Activated naive CD8-positive, alpha-beta T cell treated with anti-CD3 and anti-CD28 coated beads for 36 hours (primary cell): ENCODE measurements at places on chromosomes 3 and 15. TPM values are rescaled to one million over a fixed set of nuclear protein-coding genes. Genes with fewer than 3 reads are reported as not detected.

GRCh38 chr15:33580526-33580925 lies 269.8 kb downstream of the RYR3 start:
- no peak overlapping the region for H3K4me3 ChIP-seq
- no peak overlapping the region for H3K27ac ChIP-seq
- H3K27me3 ChIP-seq = peaks cover 6% of the 10 kb centered on the region
- no peak for DNase-seq
- H3K4me1 ChIP-seq = no peaks in the 10 kb centered on the region

DNA sequence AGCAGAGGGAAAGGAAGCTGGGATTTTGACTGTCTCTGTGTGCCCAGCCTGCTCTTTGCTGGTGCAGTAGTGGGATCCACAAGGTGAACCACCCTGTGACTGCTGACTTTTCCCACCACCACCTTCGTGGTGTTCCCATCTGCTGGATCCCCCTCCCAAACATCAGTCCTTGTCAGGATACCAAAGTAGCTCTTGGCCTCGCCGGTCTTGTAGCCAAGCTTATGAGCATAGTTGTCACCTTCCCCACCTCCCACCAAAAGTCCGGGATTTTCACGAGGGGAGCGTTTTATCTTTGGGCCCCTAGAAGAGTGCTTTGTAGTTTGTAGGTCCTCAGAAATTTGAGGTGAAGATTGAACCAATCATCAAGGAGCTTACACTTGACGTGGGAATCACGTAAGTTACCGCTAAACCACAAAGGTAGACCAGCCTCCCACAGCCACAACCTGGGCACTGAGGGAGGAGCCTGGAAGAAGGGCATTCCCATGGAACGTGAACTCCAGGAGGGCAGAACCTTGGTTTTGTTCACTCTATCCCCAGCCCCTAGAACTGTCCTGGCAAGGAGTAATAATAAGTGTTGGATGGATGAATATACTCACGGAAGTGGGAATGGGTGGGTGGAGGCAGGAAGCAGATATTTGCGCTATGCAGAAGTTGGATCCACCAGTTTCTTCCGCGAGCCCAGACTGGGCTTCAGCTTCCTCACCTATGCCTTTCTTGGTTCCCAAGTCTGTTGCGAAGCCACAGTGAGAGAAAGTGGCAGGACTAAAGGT lies 814 bp upstream of the TEX264 start:
- H3K36me3 ChIP-seq = peaks cover 7% of the 10 kb centered on the region
- H3K4me1 ChIP-seq = peaks cover 47% of the 10 kb centered on the region
- peak overlapping the region; percentile 70 for H3K4me3 ChIP-seq
- DNase-seq = no peak

PEX5L gene
- not detected for total RNA-seq

- H3K27me3 ChIP-seq = no peaks in the 10 kb centered on the region
- H3K36me3 ChIP-seq = no peaks in the 10 kb centered on the region
- H3K27ac ChIP-seq = no peak overlapping the region
- H3K4me3 ChIP-seq = no peak overlapping the region
- no peak for DNase-seq
- H3K4me1 ChIP-seq = no peaks in the 10 kb centered on the region
These were observed 19.3 kb upstream of the ATP10A start for GRCh38 chr15:25882466-25882865.
